ENCODE measurements at places on chromosomes 7 and 10. TPM values are rescaled to one million over a fixed set of nuclear protein-coding genes. Genes with fewer than 3 reads are reported as not detected.

The CHST15 gene
- 12.7 TPM for total RNA-seq

The OR9A2 gene
- total RNA-seq, result not detected

The ARL3 gene
- 9.8 TPM for total RNA-seq

The PARD3 gene
- 33.5 TPM for total RNA-seq

The CALY gene
- not detected for total RNA-seq

The ITGA8 gene
- not detected for total RNA-seq

The LIPM gene
- total RNA-seq, result not detected

The AQP1 gene
- 1.1 TPM for total RNA-seq

The NRG3 gene
- total RNA-seq, result not detected

The TMEM140 gene
- 6.9 TPM for total RNA-seq

The IKZF1 gene
- total RNA-seq, result not detected

The OR2A12 gene
- total RNA-seq, result not detected

The RBM17 gene
- 27.1 TPM for total RNA-seq

The COL1A2 gene
- total RNA-seq, result 2,430 TPM

The CDHR1 gene
- total RNA-seq, result 0.58 TPM

The AMPH gene
- total RNA-seq, result under 0.01 TPM

The PRXL2A gene
- 13.0 TPM for total RNA-seq

The MMD2 gene
- not detected for total RNA-seq

The INA gene
- 1.7 TPM for total RNA-seq

The OPN1SW gene
- not detected for total RNA-seq

The CCDC146 gene
- under 0.01 TPM for total RNA-seq

The LRRTM3 gene
- not detected for total RNA-seq

The MGMT gene
- 2.5 TPM for total RNA-seq

The PVRIG gene
- not detected for total RNA-seq

The MYPN gene
- total RNA-seq, result 11.0 TPM

The CHST3 gene
- total RNA-seq, result 21.8 TPM

The PLXDC2 gene
- 4.3 TPM for total RNA-seq

The CALCR gene
- not detected for total RNA-seq

The TMEM26 gene
- 0.18 TPM for total RNA-seq

The PPP1R3A gene
- not detected for total RNA-seq

The OGA gene
- 53.2 TPM for total RNA-seq

The TCTN3 gene
- 52.5 TPM for total RNA-seq

The GNAT3 gene
- not detected for total RNA-seq

The CUZD1 gene
- total RNA-seq, result 0.29 TPM

The SP4 gene
- 4.1 TPM for total RNA-seq

The ADAMTS14 gene
- 0.18 TPM for total RNA-seq

The TMEM196 gene
- total RNA-seq, result not detected

The MKX gene
- 7.5 TPM for total RNA-seq

The SUGCT gene
- total RNA-seq, result 5.0 TPM

The RBP4 gene
- total RNA-seq, result not detected

The SORCS1 gene
- not detected for total RNA-seq

The SPAM1 gene
- total RNA-seq, result not detected

The IL2RA gene
- total RNA-seq, result not detected

The DLX6 gene
- not detected for total RNA-seq

The LRRD1 gene
- total RNA-seq, result not detected

The FKBP14 gene
- 33.2 TPM for total RNA-seq

The PRKG1 gene
- 0.71 TPM for total RNA-seq

The MEST gene
- total RNA-seq, result 104 TPM

All from myometrial cell (primary cell).